ENCODE measurements at places on chromosomes 4 and X. TPM values are rescaled to one million over a fixed set of nuclear protein-coding genes. Genes with fewer than 3 reads are reported as not detected.

F11 gene
- not detected for total RNA-seq

SUPT20HL2 gene
- total RNA-seq: not detected

CT45A3 gene
- total RNA-seq: not detected

MAP3K15 gene
- total RNA-seq: 2.9 TPM

GLRB gene
- total RNA-seq: 0.93 TPM
